ENCODE measurements at places on chromosomes 5 and 9. TPM values are rescaled to one million over a fixed set of nuclear protein-coding genes. Genes with fewer than 3 reads are reported as not detected.
A peak's percentile ranks its signal among the peaks of the same experiment; 100 is the strongest.

TMEM252 gene
- not detected for total RNA-seq

C5 gene
- total RNA-seq = 2.8 TPM

NR4A3 gene
- 1.9 TPM for total RNA-seq

FAM174A gene
- total RNA-seq = 2.7 TPM

PCDHB5 gene
- 0.28 TPM for total RNA-seq

PLAC8L1 gene
- total RNA-seq = not detected

BNC2 gene
- 45.2 TPM for total RNA-seq

CSF2 gene
- total RNA-seq = not detected

DNA sequence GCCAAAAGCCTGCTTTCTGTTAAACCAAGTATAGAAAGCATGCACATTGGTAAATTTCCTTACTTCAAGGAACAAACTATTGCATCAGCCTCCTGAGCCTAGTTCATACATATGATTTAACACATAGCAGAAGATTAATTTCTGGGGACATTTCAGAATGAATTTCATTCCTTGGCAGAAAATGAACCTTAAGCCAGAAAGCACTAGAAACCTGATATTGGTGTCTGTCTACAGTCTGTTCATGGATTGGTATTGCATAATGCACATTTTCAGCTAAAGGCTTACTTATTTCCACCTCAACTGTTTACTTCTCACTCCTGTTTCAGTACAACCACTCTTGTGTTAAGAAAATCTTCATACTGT, 1471.8 kb upstream of the NUDT12 start:
- no peak for DNase-seq

DNA sequence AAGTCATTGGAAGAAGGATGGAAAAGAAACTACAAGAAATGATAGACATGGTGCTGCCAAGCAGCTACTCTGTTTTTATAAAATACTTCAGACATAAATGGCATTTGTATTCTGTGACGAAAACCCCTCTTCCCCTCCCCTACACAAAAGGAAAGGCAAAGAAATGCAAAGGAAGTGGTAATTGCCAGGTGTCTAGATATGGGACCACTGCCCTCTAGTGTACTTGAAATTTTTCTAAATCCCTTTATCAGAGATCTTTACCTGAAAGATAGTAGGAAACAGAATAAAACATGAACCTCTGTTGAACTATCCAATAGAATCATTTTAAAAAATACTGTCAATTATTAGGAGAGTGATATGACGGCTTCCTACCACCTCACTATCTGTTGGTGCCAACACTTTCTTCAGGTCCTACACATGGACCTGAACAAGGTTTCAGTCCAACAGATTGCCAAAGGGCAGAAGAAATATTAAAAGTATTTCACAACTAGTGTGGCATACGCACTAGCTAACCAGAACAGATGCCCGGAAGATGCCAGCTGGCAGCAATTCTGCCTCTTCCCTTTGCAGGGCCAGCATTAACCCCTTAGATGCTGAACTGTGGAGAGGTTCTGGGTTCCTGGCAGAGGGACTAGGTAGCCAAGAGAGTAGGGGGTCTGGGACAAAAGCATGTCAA, 104.1 kb downstream of the TSSK1B start:
- peak; percentile 60 for DNase-seq

DNA sequence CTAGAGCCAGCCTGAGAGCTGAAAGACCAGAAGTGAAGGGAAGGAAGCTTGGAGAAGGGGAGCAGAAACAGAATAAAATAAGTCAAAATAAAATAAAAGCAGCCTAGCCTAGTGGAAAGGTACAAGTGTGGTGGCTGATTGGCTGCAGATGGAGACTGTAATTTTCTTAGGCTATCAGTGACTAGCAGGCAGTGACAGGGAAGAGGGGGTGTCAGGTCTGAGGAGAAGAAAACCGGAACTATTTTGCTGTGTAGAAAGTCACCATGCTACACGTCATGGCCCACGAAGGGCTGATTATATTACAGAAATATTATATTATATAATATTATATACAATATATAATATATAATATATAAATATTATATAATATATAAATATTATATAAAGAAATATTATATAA, 98.1 kb upstream of the TAF11L2 start:
- DNase-seq = no peak

GRCh38 chr9:8265281-8265680, 465.7 kb upstream of the DMAC1 start:
- DNase-seq = no peak

DNA sequence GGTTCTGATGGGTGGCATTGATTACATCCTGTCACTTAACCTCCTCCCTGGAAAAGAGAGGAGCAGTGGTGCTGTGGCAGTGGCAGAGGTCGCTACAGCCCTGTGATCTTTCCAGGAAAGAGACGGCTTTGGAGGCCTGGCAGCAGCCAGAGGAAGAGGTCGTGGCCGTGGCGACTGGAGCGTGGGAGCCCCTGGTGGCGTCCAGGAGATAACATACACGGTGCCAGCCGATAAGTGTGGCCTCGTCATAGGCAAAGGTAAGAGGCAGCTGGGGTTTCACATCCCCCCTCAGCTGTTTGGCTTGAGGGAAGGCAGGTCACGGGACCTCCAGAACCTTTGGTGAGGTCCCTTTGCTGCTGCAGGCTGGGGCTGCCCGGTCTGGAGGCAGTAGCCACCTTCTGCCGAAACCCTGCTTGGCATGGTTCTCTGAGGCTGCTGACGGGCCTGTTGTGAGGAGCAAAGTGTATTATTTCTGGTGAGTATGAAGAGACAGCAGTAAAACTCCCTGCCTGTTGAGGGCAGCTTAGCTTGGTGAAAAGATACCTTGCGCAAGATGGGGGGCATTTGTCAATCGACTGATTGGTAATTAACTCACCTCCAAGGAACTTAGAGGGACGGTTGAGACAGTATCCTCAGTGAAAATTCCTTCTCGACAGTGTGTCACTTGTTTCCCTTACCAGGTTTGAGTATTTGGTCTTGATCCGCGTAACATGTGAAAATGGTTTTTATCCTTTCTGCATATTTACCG, 38.0 kb upstream of the PRDM12 start:
- no peak for DNase-seq

GRCh38 chr5:116498503-116499048, 76.0 kb downstream of the SEMA6A start:
- no peak for DNase-seq

DNA sequence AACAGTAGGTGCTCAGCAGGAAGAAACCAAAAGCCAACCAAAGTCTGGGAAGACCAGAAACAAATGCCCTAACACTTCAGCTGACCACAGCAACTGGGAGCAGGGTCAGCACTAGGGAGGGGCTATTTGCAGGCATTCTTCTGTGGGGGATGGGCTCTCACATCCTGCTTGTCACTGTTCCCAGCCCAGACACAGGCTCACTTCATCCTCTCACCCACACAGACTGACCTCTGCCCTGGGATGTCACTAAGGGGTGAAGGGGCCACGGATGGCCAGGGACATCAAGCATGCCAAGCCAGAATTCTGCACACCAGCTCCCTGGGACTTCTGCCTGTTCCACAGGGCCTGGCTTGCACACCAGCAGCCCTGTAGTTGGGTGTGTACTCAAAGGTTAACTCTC, 28.7 kb downstream of the GFRA3 start:
- DNase-seq = no peak

- DNase-seq = no peak
These were observed 86.6 kb upstream of the SLC24A2 start for GRCh38 chr9:19875291-19875920.

- no peak for DNase-seq
These were observed 2.8 kb upstream of the IL3 start for GRCh38 chr5:132057498-132058255.

GRCh38 chr5:9157811-9158210, 388.1 kb downstream of the SEMA5A start:
- DNase-seq = no peak

DNA sequence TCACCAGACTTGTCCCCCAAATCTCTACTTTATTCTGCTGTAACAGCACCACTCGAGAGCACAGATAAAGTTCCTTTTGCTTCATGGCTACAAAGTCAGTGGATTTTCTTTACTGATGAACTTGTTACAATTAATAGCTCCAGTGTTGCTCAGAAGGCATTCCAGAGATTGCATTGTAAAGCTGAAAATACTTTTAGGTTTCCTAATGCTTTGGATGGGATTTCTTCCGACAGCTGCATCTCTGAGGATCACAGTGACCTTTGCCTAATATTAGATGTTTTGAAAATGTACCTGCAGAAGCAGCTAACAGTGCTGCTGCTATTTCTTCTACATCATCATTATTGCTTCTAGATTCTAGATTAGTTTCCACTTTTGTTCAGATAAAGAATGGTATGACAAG, 58.8 kb upstream of the TMEM171 start:
- peak; percentile 5 for DNase-seq

GRCh38 chr5:148221508-148221907, 16.8 kb upstream of the MARCOL start:
- DNase-seq = no peak

DNA sequence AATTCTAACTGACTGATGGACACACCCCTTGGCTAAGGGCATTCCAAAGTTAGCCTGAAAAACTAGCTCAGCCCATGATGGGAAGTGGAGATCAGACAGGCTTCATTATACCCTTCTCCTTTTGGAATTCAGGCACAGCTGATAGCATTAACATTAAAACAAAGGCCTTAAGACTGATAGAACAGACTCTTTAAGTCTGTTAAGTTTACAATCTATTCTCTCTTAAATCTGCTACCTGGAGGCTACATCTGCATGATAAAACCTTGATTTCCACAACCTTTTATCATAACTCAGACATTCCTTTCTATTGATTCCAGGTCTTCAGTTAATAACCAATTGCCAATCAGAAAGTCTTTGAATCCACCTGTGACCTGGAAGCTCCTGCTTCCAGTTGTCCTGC, 281.4 kb downstream of the TUSC1 start:
- no peak for DNase-seq

DNA sequence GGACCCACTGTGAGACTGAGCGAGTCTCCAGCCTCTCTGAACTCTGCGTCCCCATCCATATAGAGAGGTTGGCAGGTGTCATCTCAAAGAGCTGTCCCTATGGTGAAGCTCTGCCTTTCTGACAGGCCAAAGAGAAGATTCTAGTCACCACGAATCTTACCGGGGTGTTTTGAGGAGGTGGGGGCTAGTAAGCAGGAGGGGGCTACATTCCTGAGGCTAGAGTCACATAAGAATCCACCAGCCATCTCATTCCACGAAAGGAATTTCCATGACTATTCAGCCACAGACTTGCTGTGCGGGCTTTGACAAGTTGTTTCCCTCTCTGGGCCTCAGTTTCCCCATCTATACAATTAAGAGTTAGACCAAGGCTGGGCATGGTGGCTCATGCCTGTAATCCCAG, 16.3 kb downstream of the PDGFRB start:
- peak; percentile 92 for DNase-seq

DNA sequence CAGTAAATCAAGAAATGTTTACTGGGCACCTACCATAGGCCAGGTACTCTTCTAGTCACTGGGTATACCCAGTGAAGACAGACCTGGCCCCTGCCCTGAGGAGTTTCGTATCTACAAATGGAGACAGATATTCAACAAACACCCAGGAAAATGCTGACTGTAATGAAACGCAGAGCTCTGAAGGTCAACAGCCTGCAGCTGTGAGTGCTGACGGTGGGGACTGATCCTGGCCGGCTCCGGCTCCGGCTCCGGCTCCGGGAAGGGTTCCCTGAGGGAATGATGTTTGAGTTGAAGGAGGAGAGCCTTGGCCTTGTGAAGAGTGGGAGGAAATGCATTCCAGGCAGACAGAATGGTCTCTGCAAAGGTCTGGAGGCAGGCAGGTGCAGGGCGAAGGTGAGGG, 23.1 kb downstream of the FGFR4 start:
- no peak for DNase-seq

GRCh38 chr5:71932655-71933338, 174.5 kb upstream of the MAP1B start:
- peak; percentile 67 for DNase-seq

- DNase-seq = no peak
These were observed 37.9 kb downstream of the FGF18 start for GRCh38 chr5:171457208-171457981.

- DNase-seq = peak; percentile 91
These were observed 166.8 kb downstream of the MUSK start for GRCh38 chr9:110835404-110835803.

- peak; percentile 31 for DNase-seq
These were observed 41.1 kb upstream of the PLPP6 start for GRCh38 chr9:4620881-4621555.

DNA sequence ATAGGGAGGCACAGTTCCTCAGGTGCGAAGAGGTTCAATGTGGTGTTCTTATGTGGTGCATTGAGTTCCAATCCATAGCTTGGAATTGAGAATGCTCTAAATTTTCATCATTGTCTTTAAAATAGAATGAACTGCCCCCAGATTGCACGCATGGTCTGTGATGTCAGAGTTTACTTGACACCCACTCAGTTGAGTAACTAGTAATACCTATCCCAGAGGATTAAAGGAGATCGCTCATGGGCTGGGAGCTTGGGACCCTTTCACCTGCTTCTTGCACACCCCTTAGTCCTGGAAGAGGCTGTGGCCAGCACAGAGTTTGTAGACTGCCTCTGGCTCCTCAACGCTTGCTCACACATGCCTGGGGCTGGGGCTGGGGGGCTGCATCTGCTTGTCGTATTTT, 95.1 kb upstream of the OTULINL start:
- peak; percentile 59 for DNase-seq

DNA sequence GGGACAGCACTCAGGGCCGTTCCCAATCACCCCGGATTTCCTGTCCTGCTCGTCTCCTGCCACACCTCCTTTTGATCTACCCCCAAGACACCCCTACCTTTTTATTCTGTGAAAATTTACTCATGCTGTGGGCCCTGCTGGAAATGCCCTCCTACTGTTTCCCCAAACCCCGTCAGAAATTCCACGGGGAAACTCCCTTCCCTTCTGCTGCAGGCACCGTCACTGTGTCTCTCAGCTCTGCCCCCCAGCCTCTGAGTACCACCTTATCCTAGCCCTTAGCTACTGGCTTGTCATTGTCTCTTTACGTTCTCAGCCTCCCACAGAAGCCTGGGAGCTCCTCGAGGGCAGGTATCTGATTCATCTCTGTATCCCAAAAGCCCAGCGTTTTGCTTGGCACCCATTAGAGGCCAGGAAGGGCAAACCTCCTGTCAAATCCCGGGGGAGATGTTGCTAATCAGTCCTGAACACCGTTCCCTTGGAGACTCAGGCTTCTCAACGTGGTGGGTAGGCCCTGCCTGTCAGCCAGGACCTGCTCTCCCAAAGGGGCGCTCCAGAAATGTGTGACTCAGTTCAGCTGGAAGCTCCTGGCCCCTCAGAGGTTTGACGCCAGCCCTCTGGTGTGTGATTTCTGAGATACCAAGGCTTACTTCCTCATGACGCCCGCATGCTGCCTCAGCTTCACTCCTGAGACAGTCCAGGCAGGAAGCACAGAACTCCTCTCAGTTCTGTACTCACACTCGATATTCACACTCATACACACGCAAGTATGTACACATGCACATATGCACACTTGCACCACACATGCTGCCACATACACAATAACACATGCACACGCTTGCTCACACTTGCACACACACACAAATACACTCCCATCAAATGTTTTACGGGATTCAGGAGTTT, 50.7 kb upstream of the GRHPR start:
- DNase-seq = peak; percentile 58
